Lower lobe of right lung (tissue), 2 donors: ENCODE measurements at places on chromosomes 13 and 19. TPM values are rescaled to one million over a fixed set of nuclear protein-coding genes. Genes with fewer than 3 reads are reported as not detected.

ADGRE2 gene
- total RNA-seq = 19.9 TPM

CFAP97D2 gene
- total RNA-seq = 1.8 TPM

LILRA1 gene
- 7.6 TPM for total RNA-seq

ZNF587B gene
- 12.5 TPM for total RNA-seq

MAG gene
- total RNA-seq = not detected

CRB3 gene
- 36.3 TPM for total RNA-seq

ZNF254 gene
- 20.0 TPM for total RNA-seq

OR7C1 gene
- 0.18 TPM for total RNA-seq

S1PR4 gene
- 35.7 TPM for total RNA-seq

CYSLTR2 gene
- 2.6 TPM for total RNA-seq

FGF9 gene
- 1.6 TPM for total RNA-seq

ANGPTL8 gene
- total RNA-seq = not detected

FCER2 gene
- 0.50 TPM for total RNA-seq

CCL25 gene
- total RNA-seq = not detected

C1QTNF9B gene
- not detected for total RNA-seq

OR4F17 gene
- not detected for total RNA-seq

TJP3 gene
- 34.4 TPM for total RNA-seq

MTUS2 gene
- total RNA-seq = 0.21 TPM

KLK13 gene
- 0.56 TPM for total RNA-seq

MBD3L2 gene
- total RNA-seq = not detected

PROZ gene
- total RNA-seq = not detected

IZUMO4 gene
- 7.4 TPM for total RNA-seq

TRPC4 gene
- total RNA-seq = 0.71 TPM

UBE2L5 gene
- not detected for total RNA-seq

LGALS4 gene
- 4.2 TPM for total RNA-seq

VAV1 gene
- 36.2 TPM for total RNA-seq

KLHL1 gene
- not detected for total RNA-seq

KIR2DL1 gene
- total RNA-seq = 0.83 TPM

TTYH1 gene
- not detected for total RNA-seq

ZNF723 gene
- total RNA-seq = not detected

IRGC gene
- not detected for total RNA-seq

PKN1 gene
- total RNA-seq = 147 TPM

GRAMD1A gene
- total RNA-seq = 90.7 TPM

SULT2A1 gene
- not detected for total RNA-seq

SPATA13 gene
- total RNA-seq = 44.2 TPM

LILRB2 gene
- total RNA-seq = 26.1 TPM

RAB20 gene
- 51.3 TPM for total RNA-seq

TGFBR3L gene
- total RNA-seq = 2.1 TPM

CYP4F2 gene
- not detected for total RNA-seq

LILRA5 gene
- 21.9 TPM for total RNA-seq

SRRM5 gene
- total RNA-seq = 0.24 TPM

LILRA2 gene
- total RNA-seq = 25.3 TPM

RFPL4AL1 gene
- total RNA-seq = not detected

ZNF431 gene
- 30.5 TPM for total RNA-seq

NTF4 gene
- 3.1 TPM for total RNA-seq

SLC25A41 gene
- total RNA-seq = not detected
